ENCODE measurements at places on chromosomes 7 and 10. TPM values are rescaled to one million over a fixed set of nuclear protein-coding genes. Genes with fewer than 3 reads are reported as not detected.

- no peaks in the 10 kb centered on the region for H3K27me3 ChIP-seq
- H3K36me3 ChIP-seq = no peaks in the 10 kb centered on the region
- DNase-seq = no peak
- H3K4me1 ChIP-seq = no peaks in the 10 kb centered on the region
These were observed 82.6 kb upstream of the ABCB5 start for GRCh38 chr7:20532890-20533289.

DNA sequence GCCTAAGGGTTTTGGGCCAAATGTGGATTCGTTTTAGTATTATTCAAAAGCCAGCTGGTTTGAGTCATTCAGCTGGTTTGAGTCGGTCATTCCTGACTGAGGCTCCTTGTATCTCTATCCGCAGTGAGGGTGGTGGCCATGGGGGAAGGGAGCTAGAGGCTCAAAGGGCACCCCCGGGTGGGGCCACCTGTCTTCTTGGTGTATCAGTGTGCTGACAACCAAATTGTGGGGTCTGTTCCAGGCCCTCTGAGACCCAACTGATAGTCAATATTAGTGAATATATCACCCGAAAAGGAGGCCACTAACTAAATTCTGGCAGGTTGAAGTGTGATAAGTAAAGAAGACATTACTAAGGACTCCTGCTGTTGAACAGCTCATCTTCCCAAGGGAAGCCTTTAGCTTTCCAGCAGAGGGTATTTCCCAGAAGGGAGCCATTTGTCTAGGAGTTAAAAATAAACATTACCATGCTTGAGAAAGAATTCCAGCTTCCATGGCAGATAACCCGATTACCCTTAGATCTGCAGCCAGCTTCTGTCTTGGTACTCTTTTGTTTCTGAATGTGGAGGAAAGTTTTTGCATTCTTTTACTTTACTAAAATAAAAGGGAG is 29.9 kb upstream of the DDX50 start:
- no peaks in the 10 kb centered on the region for H3K36me3 ChIP-seq
- no peak overlapping the region for H3K4me3 ChIP-seq
- no peak for DNase-seq
- no peaks in the 10 kb centered on the region for H3K27me3 ChIP-seq
- H3K4me1 ChIP-seq = peaks cover 5% of the 10 kb centered on the region

DNA sequence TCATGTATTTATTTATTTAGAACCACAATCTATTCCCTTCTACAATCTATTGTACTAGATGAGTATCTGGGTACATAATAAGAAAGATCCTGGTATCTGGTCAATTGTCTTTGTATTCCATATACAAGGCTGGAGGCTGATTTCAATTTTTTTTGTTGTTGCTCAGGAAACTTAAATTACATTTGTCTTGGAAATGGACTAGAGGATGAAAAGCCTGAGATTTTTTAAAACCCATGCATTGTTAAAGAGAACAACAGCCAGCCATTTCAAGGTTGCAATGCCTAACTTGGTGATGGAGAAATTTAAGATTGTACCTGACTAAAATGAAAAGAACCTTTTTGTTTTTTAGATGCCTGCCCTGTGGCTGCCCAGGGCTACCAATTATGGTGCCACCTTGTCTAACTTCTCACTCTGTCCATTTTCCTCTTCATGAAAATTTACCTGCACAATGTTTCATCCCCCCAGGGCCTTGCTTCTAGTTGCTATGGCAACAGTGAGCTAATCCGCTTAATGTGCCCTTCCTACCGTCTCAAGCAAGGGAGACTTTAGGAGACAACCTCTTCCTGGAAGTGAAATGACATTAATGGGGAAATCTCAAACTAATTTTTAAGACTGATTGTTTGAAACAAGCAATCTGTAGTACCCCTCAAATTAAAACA is 203.7 kb upstream of the PHYHIPL start:
- H3K4me3 ChIP-seq = no peak overlapping the region
- H3K27ac ChIP-seq = no peak overlapping the region
- no peaks in the 10 kb centered on the region for H3K4me1 ChIP-seq

GRCh38 chr10:30422151-30422695 is 11.8 kb upstream of the MAP3K8 start:
- no peaks in the 10 kb centered on the region for H3K27me3 ChIP-seq
- DNase-seq = no peak
- H3K27ac ChIP-seq = no peak overlapping the region
- no peaks in the 10 kb centered on the region for H3K36me3 ChIP-seq

DNA sequence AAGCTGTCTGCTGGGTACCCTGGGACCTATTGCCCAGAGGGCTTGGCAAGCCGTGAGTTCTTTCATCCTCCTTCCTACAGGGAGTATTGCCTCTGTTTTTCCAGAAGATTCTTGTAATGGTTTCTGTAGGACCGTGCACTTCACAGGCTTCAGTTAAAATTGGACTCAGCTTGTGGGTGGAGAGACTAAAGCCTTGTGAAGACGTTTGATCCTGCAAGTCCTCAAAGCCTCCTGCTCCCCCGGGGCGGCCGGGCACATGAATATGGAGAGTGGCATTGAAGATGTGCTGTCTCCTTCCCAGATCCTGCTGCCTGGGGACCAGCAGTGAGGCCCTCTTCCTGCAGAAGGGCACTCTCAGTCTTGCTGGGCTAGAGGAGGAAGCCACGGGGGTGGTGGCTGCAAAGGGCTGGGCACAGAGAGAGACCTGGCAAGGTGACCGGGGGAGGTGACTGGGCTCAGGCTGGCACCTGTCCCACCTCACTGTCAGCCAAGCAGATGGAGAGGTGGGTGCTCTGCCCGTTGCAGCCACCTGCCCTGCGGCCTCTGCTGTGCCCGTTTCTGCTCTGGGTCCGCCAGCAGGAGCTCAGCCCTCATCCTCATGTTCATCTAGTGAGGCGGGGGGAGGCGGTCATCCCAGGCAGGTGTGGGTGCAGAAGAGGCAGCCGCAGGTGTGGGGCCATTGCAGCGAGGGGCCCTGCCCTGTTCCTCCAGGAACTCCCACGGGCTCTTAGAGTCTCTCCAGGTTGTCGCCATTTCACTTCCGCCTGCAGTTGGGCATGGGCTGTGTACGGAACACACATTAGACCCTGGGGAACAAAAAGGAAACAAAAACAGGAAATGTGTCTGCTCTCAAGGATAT is 55.7 kb downstream of the TMEM209 start:
- no peak overlapping the region for H3K27ac ChIP-seq
- peak; percentile 9 for DNase-seq
- H3K27me3 ChIP-seq = peaks cover 9% of the 10 kb centered on the region
- H3K36me3 ChIP-seq = no peaks in the 10 kb centered on the region
- no peak overlapping the region for H3K4me3 ChIP-seq
- H3K4me1 ChIP-seq = no peaks in the 10 kb centered on the region

DNA sequence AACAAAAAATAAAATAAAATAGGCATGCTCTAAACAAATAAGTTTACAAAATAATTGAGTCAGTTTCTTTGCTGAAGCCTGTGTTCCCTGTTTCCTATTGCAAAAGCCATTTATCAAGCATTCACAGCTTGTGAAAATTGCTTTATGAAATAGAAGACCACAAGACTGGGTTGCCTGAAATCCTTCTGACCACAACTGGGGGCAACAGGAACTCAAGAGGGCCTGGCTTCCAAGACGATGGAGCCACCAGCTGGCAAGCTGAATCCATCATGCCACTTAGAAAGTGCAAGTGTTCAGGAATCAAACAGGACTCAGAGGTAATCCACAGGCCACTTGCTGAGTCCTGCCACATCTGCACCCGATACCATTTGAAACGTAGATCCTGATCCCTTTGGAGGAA is 752 bp upstream of the ABCA13 start:
- no peak overlapping the region for H3K27ac ChIP-seq
- peaks cover 24% of the 10 kb centered on the region for H3K27me3 ChIP-seq
- no peaks in the 10 kb centered on the region for H3K36me3 ChIP-seq
- no peaks in the 10 kb centered on the region for H3K4me1 ChIP-seq
- H3K4me3 ChIP-seq = no peak overlapping the region

GRCh38 chr7:84057576-84057975 is 137.0 kb downstream of the SEMA3A start:
- no peaks in the 10 kb centered on the region for H3K27me3 ChIP-seq
- no peaks in the 10 kb centered on the region for H3K4me1 ChIP-seq
- H3K27ac ChIP-seq = no peak overlapping the region
- DNase-seq = no peak
- H3K36me3 ChIP-seq = no peaks in the 10 kb centered on the region

- H3K27me3 ChIP-seq = no peaks in the 10 kb centered on the region
- no peak for DNase-seq
These were observed 96.3 kb downstream of the ELMO1 start for GRCh38 chr7:37352251-37352880.

- H3K27ac ChIP-seq = no peak overlapping the region
- no peaks in the 10 kb centered on the region for H3K27me3 ChIP-seq
- DNase-seq = no peak
- no peak overlapping the region for H3K4me3 ChIP-seq
These were observed 13.6 kb downstream of the VPS50 start for GRCh38 chr7:93245525-93246432.

DNA sequence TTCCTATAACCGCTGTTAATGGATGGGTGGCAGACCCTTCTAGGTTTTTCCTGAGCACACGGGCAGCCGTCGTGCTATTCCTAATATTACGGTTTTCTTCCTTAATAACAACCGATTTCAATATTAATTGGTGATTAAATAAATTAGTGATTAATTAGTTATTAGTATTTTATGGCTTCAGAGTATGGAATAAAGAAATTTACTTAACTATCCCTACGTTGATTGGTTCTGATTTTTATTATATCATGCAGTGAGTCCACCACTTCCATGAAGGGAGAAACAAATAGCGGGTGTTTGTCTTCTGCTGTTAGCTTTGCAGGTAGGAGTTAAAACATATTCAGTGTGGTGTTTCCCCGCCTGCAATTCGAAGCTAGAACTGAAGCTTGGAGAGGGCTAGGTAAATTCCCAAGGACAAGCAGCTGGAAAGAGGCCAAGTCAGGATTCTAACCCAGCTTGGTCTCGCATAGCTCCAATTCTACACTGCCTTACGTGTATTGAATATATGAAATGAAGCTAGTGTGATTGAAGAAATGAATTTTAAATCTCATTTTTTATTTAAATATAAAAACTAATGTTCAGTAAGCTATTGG is 928 bp upstream of the CSTF2T start:
- H3K4me3 ChIP-seq = peak overlapping the region; percentile 91
- peaks cover 41% of the 10 kb centered on the region for H3K36me3 ChIP-seq
- no peak for DNase-seq
- peaks cover 48% of the 10 kb centered on the region for H3K4me1 ChIP-seq

- no peak overlapping the region for H3K27ac ChIP-seq
- H3K4me1 ChIP-seq = peaks cover 2% of the 10 kb centered on the region
- H3K4me3 ChIP-seq = no peak overlapping the region
- H3K27me3 ChIP-seq = peaks cover 16% of the 10 kb centered on the region
- no peaks in the 10 kb centered on the region for H3K36me3 ChIP-seq
These were observed 98.4 kb upstream of the HABP2 start for GRCh38 chr10:113454341-113455061.

GRCh38 chr7:44395067-44395466 is 69.7 kb upstream of the CAMK2B start:
- H3K27ac ChIP-seq = no peak overlapping the region
- no peak for DNase-seq
- H3K4me1 ChIP-seq = no peaks in the 10 kb centered on the region
- H3K36me3 ChIP-seq = peaks cover 24% of the 10 kb centered on the region
- H3K27me3 ChIP-seq = no peaks in the 10 kb centered on the region

GRCh38 chr7:3825491-3825890 is 524.4 kb downstream of the SDK1 start:
- H3K27ac ChIP-seq = no peak overlapping the region
- no peak for DNase-seq
- H3K4me1 ChIP-seq = no peaks in the 10 kb centered on the region
- no peaks in the 10 kb centered on the region for H3K27me3 ChIP-seq

DNA sequence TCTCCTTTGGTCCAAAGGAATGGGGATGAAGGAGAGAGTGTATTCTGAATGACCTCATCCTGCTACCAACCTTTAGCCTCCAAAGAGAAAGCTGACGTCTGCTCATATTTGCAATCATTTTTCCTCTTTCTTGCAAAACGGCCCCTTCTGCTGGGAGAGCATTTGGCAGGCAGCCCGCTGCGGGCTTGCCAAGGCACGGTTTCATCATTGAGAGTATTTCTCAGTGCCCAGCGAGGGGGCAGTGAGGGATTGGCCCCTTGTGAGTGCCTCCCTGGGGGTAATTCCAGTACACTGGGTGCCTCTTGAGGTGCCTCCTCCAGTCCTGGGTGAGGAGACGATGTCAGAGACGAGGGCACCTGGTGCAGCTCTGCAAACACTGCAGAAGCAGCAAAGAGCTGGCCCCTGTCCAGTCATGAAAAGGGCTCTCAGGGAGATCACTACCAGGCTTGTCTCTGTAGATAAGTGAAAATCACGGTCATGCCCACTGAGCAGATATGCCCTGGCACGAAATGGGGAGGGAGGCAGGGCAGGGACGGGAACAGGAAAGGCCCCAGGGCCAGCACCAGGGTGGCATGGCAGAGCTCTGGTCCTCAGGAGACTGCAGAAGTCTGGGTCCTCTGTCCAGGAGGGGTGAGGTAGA is 48.7 kb upstream of the SHH start:
- H3K4me1 ChIP-seq = no peaks in the 10 kb centered on the region
- H3K4me3 ChIP-seq = no peak overlapping the region
- DNase-seq = peak; percentile 8
- peaks cover 3% of the 10 kb centered on the region for H3K27me3 ChIP-seq
- H3K36me3 ChIP-seq = no peaks in the 10 kb centered on the region

- H3K36me3 ChIP-seq = no peaks in the 10 kb centered on the region
- no peak overlapping the region for H3K27ac ChIP-seq
- H3K4me1 ChIP-seq = peaks cover 12% of the 10 kb centered on the region
- H3K27me3 ChIP-seq = no peaks in the 10 kb centered on the region
These were observed 53.7 kb upstream of the ANK3 start for GRCh38 chr10:60443346-60443745.

Gene SEMA3E
- total RNA-seq = not detected

Gene DLX5
- total RNA-seq = not detected

Gene CADPS2
- total RNA-seq = not detected

Gene NFE2L3
- total RNA-seq = 24.0 TPM

Gene HOXA1
- 0.70 TPM for total RNA-seq

All from activated CD4-positive, alpha-beta memory T cell treated with anti-CD3 and anti-CD28 coated beads, Interleukin-2, amount 10 ng/mL, durations not matched to agents 7 days and 5 days (primary cell).